Stimulated activated CD4-positive, alpha-beta T cell treated with anti-CD3 and anti-CD28 coated beads, Interleukin-15, amount 100 ng/mL, for 1 hour (primary cell): ENCODE measurements at places on chromosomes 12 and 14.

DNA sequence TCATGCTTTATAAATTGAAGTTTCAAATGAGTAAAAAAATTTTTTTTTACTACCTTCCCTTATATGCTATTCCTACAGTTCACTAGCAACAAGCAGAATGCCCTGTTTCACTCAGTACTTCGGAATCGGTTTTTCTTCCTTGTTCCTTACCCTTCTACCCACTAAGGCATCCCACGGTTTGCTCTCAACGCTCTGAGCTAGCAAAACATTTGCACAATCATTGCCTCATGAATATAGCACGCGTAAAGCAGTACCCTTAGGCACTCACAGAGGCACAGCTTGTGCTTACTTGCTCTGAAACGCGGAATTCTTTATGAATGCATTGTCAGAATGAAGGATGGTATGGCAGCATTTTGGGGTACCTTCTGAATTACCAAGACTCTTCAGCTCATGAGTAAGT, 45.0 kb downstream of the PPP1R13B start:
- DNase-seq: no peak

GRCh38 chr12:69330475-69331473, 17.4 kb upstream of the LYZ start:
- DNase-seq: peak; percentile 19

GRCh38 chr14:92892589-92892988, 30.4 kb upstream of the CHGA start:
- no peak for DNase-seq

- DNase-seq: no peak
Observed at GRCh38 chr12:100801320-100801719, 6.7 kb downstream of the ANO4 start.

DNA sequence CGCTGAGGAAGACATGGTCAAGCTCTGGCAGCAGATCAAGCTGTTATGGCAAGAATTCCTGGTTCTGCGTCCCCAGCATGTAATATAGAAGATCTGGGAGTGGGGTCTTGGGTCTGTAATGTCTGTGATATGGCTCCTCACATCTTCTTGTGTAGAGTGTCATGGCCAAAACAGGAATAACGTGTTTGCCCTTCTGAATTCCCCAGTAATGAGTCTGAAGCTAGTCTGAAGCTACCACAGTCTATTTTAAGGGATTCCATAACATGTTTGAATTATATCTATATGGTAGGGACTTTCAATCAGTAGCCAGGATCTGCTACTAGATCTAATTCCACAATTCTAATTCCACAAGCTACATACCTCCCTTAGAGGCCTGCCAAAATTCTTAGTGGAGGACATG, 31.4 kb upstream of the SOX5 start:
- DNase-seq: no peak
